Stimulated activated CD8-positive, alpha-beta memory T cell treated with anti-CD3 and anti-CD28 coated beads, Interleukin-4, amount 100 ng/mL, for 4 hours (primary cell): ENCODE measurements at places on chromosomes 4 and X.

- no peak for DNase-seq
Measured at GRCh38 chr4:118904418-118904817, 15.8 kb downstream of the SYNPO2 start.

DNA sequence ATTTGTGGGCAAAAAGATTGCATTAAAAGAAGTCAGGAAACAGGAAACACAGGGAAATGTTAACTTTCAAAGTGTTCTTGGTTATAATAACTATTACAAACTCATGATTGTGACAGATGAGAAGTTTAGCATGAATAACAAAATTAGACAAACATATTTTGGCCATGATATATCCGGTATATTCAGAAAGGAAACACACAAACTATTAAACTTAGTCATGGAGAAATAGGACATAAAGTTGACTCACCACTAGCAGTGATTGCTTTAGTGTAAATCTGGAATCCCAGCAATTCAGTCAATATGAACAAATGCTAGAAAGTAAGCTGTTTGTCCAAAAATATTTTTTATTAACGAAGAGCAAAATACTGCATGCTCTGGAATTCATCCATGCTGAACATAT, 1299.9 kb downstream of the C4orf33 start:
- no peak for DNase-seq

- no peak for DNase-seq
Measured at GRCh38 chrX:67734111-67734753, 190.4 kb downstream of the AR start.

GRCh38 chr4:6024313-6024960, 6.2 kb upstream of the C4orf50 start:
- DNase-seq, result no peak

DNA sequence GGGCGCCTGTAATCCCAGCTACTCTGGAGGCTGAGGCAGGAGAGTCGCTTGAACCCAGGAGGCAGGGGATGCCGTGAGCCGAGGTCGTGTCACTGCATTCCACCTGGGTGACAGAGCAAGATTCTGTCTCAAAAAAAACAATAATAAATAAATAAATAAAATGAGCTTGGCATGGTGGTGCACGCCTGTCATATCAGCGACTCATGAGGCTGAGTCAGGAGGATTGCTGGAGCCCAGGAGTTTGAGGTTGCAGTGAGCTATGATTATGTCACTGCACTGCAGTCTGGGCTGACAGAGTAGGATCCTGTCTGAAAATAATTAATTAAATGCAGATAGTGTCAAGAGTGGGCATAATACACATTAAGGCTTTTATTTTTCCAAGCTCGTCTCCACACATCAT, 77.5 kb downstream of the DHRSX start:
- no peak for DNase-seq

- DNase-seq, result no peak
Measured at GRCh38 chr4:10758906-10759305, 74.3 kb upstream of the CLNK start.

DNA sequence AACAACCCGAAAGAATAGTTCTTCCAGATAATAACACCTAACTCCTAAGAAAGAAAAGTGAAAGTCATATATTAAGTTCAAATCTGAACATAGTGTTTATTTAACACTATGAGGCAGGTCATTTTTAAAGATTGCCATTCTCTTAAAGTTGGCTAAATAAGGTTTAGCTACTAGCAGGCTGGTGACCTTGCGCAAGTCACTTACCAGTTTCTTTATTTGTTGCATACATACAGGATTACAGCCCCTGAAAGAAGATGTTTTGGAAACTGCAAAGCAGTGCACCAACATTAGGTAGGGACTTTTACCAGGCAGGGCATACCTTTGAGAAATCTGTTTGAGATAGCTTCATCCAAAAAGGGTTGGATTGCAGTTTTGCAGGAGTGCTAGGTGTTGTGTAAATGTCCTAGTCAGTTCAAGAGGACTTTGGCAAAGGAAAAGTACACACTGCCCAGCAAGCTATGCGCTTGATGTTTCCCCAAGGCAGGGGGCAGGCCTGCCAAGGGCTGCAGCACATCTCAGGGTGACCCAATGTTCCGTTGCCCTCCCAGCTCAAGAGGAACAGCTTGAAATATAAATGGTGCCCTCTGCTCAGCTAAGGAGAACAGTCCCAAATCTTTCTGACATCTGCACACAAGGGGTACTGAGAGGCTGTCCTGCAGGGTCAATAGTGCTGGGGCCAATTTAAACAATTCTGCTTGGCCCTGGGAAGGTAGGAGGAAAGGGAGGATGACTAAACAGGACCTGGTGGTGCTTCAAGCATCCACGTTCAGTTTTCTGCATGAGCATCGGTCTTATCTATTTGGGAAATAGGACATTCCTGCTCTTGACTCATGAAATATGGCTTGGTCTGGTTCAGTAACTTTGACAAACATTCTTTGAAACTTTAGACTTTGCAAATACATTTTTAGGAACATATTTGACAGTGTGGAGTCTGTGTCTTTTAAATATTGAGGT, 130.8 kb downstream of the COL4A6 start:
- DNase-seq, result no peak

GRCh38 chr4:123235431-123235830, 161.2 kb upstream of the SPRY1 start:
- no peak for DNase-seq

DNA sequence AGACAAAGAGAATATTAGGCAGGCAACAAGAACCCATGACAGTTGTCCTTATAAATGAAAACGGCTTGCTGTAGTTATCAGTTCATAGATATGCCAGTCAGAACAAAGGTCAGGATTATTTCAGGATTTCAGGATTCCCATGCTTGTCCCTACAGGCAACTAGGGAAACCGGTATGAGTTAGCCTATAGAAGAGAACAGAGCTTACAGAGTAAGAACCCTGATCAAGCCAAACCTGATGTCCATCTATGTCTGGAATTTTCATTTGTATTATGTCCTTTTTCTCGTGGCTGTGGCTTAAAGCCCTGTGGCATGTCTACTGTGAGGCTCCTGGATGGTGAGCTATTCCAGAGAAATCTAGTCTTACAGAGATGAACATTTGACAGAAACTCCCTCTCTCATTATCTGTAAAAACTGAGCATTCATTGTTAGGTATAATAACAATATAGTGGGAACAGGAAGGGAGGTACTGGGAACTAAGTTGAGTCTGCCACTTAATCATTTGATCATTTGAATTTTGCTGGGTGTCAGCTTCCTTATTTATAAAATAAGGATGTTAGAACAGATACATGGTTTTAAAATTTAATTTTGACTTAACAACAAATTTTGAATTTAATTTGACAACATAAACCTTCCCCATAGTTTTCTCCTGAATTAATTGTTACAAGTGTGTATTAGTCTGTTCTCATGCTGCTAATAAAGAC, 129.5 kb upstream of the KLF3 start:
- DNase-seq, result no peak

DNA sequence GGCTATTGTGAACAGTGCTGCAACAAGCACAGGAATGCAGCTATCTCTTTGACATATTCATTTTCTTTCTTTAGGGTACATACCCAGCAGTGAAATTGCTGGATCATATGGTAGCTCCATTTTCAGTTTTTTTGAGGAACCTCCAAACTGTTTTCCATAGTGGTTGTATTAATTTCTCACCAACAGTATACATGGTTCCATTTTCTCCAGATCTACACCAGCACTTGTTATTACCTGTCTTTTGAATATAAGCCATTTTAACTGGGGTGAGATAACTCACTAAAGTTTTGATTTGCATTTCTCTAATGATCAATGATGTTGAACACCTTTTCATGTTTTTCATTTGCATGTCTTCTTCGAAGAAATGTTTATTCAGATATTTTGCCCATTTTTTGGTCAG, 241.1 kb upstream of the AGTR2 start:
- no peak for DNase-seq

- no peak for DNase-seq
Measured at GRCh38 chr4:168859888-168860694, 150.0 kb downstream of the CBR4 start.

DNA sequence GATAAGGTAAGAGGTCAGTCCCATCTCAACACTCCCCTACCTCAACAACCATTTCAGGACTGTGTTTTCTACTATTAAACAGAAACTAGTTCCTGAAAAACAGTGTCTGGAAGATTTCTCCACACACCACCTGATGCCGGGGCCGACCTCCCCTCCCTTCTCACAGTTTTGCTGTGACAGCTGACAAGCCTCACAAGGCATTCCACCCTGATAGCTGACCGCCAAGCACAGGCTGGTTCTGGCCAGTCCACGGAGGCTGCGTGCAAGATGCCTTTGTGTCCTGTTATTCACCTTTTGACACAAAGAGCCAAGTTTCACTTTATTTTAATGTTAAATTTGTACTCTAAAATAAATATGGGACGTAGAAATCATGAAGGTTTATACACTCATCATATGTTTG, 758.6 kb downstream of the PDHA2 start:
- DNase-seq, result no peak

DNA sequence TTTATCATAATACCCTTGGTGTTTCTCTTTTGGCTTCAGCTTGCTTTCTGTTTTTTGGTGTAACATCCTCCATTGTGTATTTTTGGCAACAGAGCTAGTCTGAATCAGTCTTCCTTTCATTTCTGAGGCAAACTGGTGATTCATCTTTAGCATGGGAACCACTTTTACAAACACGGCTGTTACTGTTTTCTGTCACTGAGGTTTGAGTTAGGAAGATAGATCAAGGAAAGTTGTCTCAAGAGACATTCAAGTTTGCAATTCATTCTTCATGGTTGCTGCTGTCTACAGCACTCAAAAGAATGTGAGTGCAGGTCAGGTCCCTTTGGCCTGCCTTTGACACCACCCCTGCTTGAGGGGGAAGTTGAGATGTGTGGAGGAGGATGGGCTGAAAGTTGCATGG, 36.3 kb downstream of the IL21 start:
- no peak for DNase-seq

- DNase-seq, result no peak
Measured at GRCh38 chrX:131783555-131784308, 239.4 kb upstream of the STK26 start.

DNA sequence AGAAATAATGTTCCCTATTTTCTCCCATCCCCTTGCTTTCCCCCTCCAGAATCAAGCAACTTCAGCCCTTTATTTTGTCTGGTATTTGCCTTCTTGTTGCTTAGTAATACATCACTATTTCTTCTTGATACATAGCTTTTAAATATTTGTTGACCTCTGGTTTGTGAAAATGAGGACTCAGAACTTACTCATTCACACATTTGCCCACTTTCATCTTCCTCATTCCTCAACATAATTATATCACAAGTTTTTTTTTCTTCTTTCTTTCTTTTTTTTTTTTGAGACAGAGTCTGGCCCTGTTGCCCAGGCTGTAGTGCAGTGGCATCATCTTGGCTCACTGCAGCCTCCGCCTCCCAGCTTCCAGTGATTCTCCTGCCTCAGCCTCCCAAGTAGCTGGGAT, 28.9 kb upstream of the NDUFC1 start:
- no peak for DNase-seq

- no peak for DNase-seq
Measured at GRCh38 chrX:36568946-36569345, 439.2 kb upstream of the FAM47C start.

GRCh38 chrX:71182871-71183270, 38.2 kb downstream of the NLGN3 start:
- DNase-seq, result no peak

DNA sequence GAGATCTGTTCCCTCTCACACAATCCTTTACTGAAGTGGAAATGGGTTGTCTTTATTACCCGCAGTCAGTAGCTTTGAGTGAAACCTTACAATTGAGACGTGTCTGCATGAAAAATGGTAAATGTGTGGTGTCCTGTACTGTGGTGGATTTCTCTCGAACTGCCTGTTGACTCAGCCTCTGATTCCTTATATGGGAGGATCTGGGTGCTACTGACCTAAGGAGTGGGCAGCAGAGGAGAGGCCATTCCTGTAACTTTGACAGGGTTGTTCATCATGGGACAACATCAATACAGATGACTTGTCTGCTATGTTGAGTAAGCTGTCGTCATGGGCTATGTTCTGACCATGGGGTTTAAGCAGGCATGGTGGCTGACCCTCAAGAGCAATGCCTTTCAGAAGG, 159.6 kb upstream of the WDR1 start:
- no peak for DNase-seq

GRCh38 chrX:153981771-153982533, 9.4 kb downstream of the TMEM187 start:
- DNase-seq, result no peak

DNA sequence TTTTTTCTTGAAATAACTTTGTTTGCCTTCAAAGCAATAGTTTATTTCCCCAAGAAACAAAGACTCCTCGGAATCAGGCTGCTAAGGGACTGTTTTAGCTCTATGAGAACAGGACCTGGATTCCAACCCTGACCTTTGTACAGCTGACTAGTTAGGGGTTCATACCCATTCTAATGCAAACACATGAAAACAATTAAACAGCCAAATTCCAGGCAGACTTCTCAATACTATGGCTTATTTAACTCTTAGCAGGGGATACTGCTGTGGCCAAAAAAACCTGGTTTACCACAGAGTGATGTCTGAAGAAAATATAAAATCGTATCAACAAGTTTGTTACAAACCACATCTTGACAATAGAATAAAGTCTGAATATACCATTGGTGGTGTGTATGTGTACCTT, 129.6 kb upstream of the INTU start:
- DNase-seq, result no peak

DNA sequence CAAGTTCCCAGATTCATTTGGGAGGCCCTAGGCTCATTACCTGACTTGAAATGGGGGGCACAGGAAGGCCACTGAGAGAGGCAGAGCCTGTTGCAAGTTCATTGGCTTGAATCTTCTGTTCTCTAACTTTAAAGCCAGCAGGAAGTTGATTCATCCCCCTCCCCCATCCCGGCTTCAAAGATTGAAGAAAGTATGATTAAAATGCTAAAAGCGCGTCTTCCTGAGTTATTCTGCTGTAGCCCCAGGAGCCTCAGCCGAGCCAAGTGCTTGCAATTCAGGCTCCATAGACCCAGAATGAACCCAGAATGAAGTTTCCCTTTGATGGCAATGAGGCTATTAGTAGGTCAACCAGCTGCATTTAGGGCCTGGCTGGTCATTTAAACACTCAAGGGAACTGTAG, 14.7 kb downstream of the CHST7 start:
- no peak for DNase-seq

DNA sequence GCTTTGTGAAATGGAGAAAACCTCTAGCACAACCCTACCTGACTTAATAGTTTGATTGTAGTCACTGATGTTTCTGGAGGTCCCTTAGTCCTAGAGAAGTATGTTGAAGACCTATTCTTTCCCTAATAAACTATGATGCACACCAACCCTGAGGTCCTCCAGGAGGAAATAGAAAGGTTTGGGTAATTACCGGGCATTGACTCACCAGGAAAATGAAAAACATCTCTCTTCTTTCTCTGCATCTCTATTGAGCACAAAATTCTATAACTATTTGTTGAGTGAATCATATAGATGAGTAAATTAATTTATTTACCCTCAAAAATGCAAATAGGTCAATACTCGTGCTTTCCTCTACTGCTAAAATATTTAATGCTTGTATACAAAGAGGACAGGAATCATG, 582.4 kb upstream of the FAM241A start:
- DNase-seq, result no peak

GRCh38 chr4:80393970-80394250, 58.4 kb downstream of the CFAP299 start:
- DNase-seq, result no peak
